ENCODE measurements at places on chromosomes 3 and 15.

GRCh38 chr15:60003243-60004008 lies 685 bp upstream of the FOXB1 start:
- no peak for DNase-seq

DNA sequence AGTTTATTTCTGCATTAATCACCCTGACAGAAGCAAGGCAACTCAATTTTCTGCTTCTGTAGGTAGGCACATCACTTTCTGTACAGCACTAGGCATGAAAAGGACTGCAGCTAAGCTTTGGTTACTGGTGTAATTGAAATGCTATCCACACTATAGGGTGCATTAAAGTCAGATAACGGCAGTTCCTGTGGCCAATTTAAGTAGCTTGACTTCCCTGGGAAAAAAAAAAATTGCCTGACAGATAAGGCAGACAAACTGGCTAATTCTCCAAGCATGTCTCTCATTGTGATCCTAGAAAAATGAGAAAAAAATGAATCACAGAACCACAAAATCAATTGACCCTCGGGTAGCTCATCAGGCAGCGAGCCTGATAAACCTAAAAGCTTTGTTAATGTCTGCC lies 151.4 kb downstream of the MEIS2 start:
- DNase-seq: no peak

DNA sequence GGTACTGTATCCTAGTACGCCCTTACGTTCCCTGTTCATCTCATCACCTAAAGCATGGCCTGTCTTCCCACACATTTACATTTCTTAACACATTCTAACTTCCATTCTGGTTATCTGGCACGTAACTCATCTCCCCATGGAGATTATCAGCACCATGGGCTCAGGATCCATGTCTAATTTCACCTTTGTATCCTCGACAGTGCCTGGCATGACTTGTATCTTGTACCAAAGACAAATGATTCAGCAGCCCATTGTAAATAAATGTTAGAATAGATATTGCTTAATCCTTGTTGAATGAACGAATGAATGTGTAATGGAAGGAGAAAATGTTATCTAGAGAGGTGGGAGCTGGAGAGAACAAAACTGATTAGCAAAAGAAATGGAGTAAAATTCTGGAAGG lies 69.7 kb upstream of the TPM1 start:
- no peak for DNase-seq

DNA sequence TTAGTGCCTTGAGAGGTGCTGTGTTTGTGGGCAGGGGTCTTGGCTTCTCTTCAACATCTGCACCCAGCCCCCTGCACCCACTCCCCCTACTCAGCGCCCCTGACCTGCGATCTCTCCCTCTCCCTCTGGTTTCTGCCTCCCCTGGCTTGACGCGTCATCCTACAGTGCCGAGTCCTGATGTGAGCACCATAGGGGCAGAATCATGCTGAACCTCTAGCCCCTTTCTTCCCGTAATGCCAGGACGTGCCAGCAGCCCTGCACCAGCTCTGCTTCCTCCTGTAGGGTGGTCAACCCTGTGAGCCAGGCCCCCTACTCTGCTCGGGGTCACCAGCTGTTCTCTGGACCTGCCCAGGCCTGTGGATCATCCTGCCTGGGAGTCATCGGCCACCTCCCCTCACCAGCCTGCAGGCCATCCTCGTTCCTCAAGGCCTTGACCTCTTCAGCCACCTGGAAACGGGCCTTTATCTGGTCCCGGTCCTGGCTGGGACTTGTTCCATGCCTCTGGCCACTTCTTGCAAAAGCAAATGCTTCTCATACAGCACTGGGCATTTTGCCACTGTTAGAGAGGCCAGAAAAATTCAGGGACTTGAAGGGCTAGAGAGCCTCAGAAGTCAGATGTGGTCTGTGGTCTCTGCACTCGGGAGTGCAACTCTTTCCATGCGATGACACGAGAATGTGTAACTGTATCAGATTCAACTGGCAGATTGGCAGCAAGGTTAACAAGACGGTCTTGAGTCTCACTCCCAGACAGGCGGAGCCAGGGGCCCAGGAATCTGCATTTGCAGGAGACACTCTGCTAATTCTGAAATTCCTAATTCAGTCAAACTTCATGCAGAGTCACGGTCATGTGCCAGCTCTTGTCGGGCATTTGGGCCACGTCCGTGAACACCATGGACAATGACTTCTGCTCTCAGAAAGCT lies 16.7 kb upstream of the KLF15 start:
- no peak for DNase-seq

DNA sequence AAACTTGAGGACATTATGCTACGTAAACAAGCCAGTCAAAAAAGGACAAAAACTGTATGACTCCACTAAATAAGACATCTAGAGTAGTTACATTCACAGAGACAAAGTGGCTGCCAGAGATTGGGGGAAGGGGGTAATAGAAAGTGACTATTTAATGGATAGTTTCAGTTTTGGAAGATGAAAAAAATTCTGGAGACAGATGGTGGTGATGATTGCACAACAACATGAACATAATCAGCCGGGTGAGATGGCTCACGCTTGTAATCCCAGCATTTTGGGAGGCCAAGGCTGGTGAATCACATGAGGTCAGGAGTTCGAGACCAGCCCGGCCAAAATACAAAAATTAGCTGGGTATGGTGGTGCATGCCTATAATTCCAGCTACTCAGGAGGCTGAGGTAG lies 40.6 kb downstream of the DPP8 start:
- peak; percentile 54 for DNase-seq

DNA sequence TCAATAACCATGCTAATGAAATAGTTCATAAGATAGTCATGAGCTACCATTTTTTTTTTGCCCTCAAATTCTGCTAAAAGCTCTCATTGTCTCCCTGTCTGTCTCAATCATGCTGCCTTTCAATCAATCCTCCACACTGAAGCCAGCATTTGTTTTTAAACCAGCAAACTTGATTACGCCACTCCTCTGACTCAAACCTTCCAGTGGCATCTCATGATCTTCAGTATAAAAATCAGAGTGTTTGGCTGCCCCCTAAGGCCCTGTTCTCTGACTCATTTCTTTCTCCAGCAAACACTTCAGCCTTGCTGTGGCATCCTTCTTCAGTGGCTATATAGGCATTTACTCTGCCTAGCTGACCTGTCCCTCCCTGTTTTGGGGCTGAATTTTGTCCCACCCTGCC lies 36.0 kb upstream of the EOMES start:
- DNase-seq: peak; percentile 1

DNA sequence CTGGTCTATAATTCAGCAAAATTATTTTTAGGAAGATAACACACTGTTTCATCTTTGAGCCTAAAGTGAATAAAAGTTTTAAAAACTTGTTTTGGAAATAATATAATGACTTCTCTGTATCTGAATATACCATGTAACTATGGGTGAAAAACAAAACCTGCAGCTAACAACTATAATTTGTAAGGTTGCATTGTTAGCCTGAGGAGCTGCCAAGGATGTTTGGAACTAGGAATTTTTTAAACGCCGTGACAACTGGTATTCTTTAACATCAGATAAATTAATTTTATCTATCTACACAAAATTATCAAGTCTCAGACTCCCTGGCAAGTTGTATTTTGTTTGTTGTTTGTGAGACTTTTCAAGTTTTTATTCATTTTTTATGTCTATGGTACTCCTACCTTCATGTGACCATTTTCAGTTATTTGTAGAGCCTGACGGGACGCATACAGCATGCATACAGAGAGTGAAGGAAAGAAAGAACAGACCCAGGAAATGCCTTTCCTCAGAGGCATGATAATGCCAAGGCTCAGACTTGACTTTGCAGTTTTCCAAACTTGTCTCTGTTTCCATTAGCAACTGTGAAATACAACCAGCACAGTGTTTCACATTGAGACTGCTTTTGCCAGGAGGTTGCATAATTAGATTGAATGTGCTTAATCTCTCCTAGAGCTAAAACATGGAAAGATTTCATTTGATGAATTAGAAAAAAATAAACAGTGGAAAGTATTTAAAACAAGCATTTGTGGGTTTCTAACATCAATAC lies 60.8 kb upstream of the ARHGEF26 start:
- peak; percentile 15 for DNase-seq

- DNase-seq: no peak
Measured at GRCh38 chr15:58705105-58705504, 44.4 kb downstream of the ADAM10 start.

Data from fibroblast of skin of left biceps (primary cell).